ENCODE measurements at places on chromosomes 5 and 9. TPM values are rescaled to one million over a fixed set of nuclear protein-coding genes. Genes with fewer than 3 reads are reported as not detected.

Gene RARS1
- polyA plus RNA-seq = 93.8 TPM

Gene NPR3
- 21.5 TPM for polyA plus RNA-seq

Gene NELFB
- 52.3 TPM for polyA plus RNA-seq

Gene IL5
- 0.62 TPM for polyA plus RNA-seq

Gene LECT2
- 1.9 TPM for polyA plus RNA-seq

GRCh38 chr9:6739218-6739617, 18.6 kb upstream of the KDM4C start:
- DNase-seq = no peak

GRCh38 chr5:98816582-98817222, 43.2 kb downstream of the RGMB start:
- no peak for DNase-seq

GRCh38 chr9:126633881-126634558, 20.3 kb downstream of the LMX1B start:
- DNase-seq = no peak

GRCh38 chr5:136103118-136103517, 29.5 kb upstream of the SMAD5 start:
- DNase-seq = no peak
